ENCODE measurements at places on chromosomes 4 and X.

DNA sequence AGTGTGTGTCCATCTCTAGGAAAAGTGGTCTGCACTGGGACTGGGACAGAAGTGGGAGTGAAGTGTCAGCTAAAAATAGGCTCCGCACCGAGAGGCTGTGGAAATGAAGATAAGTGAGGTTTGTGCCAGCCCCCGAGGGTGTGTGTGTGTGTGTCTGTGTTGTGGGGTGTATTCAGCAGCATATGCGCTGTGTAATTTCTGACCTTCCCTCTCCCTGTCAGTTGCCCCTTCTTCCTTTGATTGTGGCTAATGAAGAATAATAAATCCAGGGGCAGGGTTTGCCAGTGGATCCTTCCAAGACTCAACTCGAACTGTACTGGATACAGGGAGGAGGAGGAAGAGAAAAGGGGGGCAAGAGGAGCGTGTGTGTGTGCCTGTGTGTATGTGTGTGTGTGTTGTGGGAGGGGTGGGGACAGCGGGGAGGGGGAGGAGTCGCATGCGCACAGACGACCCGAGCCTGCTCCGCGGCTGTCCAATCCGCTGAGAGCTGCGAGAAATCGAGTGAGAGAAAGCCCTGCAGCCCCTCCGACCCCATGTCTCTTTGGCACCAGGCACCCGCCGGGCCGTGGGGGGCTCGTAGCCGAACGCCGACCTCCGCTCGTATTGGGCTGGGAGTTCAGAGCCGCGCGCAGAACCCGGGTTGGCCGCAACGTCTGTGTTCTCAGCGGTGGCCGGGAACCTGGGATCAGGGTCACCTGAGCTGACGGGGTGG lies 916 bp upstream of the POU4F2 start:
- DNase-seq = no peak

DNA sequence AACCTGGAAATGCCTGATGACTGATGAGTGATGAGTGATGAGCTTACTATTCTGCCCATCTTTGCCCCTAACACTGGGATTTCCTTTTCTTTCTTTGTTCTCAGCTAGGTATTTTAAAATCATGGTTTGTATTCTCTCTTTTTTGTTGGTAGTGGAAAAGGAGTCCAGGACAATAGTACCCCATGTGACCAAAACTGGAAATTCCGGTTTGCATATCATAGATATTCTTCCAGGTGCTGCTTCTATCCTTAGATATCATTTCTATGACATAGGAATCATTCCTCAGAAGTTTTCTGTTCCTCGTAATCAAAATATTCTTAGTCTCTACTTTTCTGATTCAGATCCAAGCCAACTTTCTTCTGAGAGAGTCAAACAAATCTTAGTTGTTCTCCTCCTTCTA lies 320.5 kb upstream of the TET2 start:
- DNase-seq = no peak

GRCh38 chr4:39406763-39407583 lies at the start of gene KLB:
Gene KLB, plus strand, starts transcription at chr4:39406930. Its CDS starts 20 bp downstream, at chr4:39406950.
- DNase-seq = no peak

GRCh38 chr4:70901607-70901983 lies 574 bp upstream of the MOB1B start:
- no peak for DNase-seq

DNA sequence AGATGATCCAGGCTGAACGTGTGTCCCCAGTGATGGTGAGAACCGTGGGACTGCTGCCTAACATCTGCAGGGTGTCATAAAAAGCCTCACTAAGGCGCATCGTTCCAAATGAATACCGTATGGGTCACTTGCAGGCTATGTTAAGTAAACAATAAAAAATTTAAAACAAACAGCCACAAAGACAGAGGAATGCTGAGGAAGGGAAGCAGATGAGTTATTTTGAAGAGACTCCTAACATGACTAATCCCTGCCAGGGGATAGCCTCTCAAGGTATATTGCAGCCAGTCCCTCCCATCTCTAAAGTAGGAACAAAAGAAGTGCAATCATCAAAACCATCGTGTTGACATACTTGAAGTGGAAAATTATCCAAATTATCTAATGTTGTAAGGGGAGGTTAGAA lies 83.8 kb downstream of the UNC5C start:
- DNase-seq = no peak

GRCh38 chr4:185761352-185762235 lies 50.4 kb downstream of the SORBS2 start:
- DNase-seq = no peak

- DNase-seq = no peak
Observed at GRCh38 chrX:24298191-24298590, 15.7 kb downstream of the SUPT20HL2 start.

DNA sequence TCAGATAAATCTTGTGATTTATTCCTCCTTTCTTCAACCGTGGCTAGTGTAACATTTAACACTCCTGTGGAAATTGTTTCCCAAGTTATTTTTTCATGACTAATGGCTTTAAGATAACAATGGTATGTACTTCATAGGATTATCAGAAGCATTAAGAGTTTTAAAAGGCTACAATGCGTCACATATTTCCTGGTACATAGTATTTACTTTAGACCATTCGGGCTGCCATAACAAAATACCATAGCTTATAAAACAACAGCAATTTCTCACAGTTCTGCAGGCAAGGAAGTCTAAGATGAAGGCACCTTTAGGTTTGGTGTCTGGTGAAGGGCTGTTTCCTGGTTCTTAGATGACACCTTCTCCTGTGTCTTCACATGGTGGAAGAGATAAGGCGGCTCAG lies 158.6 kb downstream of the PAPSS1 start:
- no peak for DNase-seq

DNA sequence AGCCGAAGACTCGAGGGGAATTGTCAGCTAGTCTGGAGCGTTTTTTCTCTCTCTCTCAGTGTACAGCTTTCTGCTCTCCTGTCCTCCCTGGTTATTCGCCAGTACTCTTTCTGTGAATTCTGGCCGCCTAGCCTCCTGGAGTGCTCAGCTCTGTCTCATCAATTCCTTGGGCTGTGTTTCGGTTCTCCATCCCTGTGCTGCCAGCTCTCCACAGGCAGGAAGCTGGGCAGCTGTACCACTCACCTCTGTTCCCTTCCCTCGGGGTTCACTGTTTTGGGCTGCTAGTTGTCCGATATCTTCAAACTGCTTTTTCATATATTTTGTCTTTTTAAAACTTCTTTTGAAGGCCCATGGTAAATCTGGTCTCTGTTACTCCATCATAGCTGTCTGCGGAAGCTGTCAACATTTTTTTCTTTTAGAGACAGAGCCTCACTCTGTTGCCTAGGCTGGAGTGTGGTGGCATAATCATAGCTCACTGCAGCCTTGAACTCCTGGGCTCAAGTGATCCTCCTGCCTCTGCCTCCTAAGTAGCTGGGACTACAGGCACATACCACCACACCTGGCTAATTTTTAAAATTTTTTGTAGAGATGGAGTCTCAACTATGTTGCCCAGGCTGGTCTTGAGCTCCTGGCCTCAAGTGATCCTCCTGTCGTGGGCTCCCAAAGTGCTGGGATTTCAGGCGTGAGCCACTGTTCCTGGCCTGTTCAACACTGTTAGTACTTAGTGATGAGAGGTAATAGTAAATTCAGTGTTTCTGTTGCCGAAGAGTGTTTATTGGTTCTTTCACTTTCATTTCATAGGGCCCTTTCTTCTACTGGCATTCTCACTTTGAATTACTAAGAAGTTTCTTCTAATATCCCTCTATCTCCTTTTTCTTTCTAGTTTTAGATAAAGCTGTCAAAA lies 18.6 kb downstream of the ZCCHC4 start:
- no peak for DNase-seq

- no peak for DNase-seq
Observed at GRCh38 chr4:88285235-88285653, 883 bp upstream of the PPM1K start.

DNA sequence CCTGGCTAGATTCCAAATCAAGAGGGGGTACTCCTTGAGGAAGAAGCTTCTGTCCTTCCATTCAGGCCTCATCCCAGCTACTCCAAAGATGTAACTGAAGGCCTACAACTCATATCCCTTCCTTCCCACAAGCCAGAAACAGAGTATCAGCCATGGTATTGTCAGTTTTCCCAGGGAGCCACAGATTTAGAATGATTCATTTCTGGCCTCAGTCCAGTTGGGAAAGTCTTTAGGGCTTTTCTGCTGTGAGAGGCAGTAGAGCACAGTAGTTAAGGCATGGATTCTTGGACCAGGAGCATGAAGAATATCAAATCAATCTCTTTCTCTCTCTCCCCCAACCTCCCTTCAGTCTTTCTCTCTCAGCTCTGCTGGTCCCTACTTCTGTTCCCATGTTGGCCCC lies 505.0 kb downstream of the BCOR start:
- no peak for DNase-seq

GRCh38 chr4:5979981-5980380 lies 38.2 kb downstream of the C4orf50 start:
- DNase-seq = no peak

GRCh38 chr4:32775049-32775448 lies 2054.9 kb downstream of the PCDH7 start:
- no peak for DNase-seq

DNA sequence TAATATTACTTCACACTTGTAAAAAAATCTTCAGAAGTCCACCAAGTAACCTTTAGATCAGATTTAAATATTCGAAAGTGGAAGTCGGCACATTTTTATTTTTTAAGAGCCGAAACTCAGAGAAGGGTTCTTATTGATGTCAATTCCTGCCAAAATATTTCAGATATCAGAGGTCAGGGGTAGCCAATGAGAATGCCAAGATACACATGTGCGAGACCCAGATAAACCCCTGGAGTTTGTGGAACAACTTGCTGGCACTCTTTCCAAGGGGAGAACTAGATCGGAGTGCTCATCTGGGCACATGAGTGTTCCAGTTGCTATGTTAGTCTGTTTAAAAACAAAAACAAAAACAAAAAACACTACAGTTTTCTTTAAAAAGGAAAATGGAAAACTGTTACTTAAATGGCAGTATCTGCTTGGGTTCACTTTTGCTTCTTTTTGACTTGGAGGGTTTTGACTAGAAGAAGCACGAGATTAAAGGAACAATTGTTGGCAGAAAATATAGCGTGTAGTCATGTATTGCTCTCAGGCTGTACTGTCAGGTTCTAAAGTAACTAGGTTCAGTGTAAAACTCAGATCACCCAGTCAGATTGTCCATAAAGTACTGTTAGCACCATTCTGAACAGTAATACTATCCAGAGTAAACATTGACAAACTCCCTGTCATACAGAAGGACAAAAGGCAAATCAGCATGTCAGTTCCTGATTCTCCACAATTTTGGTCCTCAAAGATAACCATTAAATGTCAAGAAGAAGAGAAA lies 188.0 kb upstream of the PACRGL start:
- no peak for DNase-seq

DNA sequence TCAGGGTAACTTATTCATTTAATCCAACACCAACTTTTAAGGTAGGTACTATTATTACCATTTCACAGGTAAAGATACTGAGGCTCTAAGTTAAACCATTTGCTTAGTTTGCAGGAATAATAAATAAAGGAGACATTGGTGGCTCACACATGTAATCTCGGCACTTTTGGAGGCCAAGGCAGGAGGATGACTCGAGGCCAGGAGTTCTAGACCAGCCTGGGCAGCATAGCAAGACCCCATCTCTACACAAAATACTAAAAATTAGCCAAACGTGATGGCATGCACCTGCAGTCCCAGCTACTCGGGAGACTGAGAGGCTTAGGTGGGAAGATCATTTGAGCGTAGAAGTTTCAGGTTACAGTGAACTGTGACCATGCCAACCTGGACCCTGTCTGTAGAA lies 37.7 kb downstream of the SULT1E1 start:
- DNase-seq = no peak

GRCh38 chr4:40562681-40563080 lies 67.0 kb downstream of the RBM47 start:
- no peak for DNase-seq

DNA sequence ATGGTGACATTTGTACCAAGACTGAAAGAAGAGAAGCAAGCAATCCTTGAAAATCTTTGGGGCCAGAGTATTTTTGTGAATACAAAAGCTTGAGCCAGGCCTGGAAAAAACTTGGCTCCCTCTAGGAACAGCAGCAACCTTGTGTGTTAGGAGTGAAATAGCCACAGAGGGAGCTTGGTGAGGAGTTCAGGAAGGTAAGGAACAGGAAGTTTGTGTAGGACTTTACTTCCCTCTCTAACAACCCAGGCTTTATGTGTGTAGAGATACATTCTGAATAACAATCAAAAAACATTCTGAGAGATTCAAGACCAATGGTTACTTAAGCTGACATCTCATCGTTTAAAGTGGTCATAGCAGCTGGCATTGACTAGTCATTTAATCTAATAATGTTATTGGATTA lies 668.5 kb downstream of the PCDH18 start:
- DNase-seq = no peak

DNA sequence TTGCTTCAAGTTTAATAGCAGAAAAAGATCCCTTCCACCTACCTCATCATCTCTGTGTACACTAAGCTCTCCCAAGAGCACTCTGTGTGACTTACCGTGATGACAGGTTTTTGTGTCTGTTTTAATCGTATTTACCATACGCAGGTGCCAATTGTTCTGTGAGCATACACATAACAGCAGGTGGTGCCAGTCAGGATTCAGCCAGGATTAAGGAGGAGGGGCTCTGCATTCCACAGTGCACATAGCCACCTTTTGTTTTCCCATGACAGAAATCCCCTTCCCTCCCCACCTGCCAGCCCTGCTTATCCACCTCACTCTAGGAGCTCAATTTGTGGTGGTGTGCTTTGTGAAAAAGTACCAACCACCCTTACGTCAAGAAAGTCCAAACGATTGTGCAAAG lies 14.8 kb downstream of the ANK2 start:
- DNase-seq = no peak

GRCh38 chr4:28730304-28730703 lies 1869.7 kb downstream of the STIM2 start:
- DNase-seq = no peak

- DNase-seq = no peak
Observed at GRCh38 chrX:23662853-23663252, 4.4 kb upstream of the PRDX4 start.

DNA sequence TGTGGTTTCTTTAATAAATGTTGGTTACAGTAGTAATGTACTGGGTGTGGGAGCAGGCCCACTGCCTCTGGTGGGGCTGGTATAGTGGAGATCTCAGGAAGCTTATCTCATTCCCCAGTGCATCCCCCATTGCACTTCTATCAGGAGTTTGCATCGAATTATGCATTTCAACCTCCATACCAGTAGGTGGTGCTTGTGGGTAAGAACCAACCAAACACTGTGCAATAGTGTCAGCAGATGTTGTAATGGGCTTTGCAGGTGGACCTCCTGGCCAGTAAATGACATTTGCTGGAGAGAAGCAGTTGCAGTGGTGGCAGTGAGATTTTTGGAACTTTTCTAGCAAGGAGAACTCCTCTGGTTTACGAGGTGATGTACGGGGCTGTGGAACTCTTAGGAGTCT lies 150.6 kb downstream of the POU3F4 start:
- no peak for DNase-seq

DNA sequence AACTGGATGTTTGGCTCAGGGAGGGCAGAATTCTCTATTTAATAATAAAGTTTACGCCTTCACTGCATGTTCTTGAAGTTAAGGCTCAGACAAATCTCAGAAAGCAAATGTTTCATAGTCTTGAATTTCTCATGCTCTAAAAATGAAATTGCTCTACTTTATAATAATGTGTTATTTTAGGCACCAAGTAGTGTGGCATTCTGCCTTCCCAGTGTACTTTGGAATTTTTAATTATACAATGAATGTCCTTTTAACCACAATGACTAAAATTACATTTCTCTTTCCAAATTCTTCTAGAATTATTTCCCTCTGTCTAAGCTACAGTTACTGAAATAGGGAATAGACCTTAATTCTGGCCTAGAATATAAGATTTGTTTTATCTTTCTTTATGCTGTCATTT lies 97.9 kb upstream of the PDE5A start:
- DNase-seq = no peak

- no peak for DNase-seq
Observed at GRCh38 chrX:10415306-10416001, 204.9 kb downstream of the MID1 start.

GRCh38 chrX:109812236-109812635 lies 79.2 kb upstream of the ACSL4 start:
- DNase-seq = no peak

Measured in stimulated activated CD8-positive, alpha-beta memory T cell treated with anti-CD3 and anti-CD28 coated beads, Interleukin-7, amount 100 ng/mL, for 48 hours (primary cell).